ENCODE measurements at places on chromosomes 3 and 15.

- no peak for DNase-seq
Observed at GRCh38 chr15:75811626-75812025, 31.6 kb upstream of the UBE2Q2 start.

DNA sequence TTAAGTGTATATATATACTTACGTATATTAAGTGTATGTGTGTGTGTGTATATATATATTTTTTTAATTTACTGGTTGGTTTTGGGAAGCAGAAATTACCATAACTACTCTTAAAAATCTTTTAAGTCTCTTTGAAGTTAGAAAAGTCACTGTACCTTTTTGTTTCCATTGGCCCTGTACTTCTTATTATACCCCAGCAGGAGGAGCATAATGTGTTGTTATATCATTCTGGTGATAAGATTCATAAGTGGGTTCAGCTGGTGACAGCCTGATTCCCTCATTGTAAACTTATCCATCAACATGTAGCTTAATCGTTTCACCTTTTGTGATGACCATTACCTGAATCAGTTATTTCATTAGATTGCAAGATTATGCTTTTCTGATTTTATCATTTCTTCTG, 30.8 kb downstream of the MLH1 start:
- DNase-seq: peak; percentile 21

- DNase-seq: no peak
Observed at GRCh38 chr3:10505050-10505790, at the start of gene ATP2B2. ATP2B2 (minus strand) TSS chr3:10505586; CDS start chr3:10449543, 56,043 bp downstream.

GRCh38 chr3:64150623-64151207, 74.6 kb downstream of the PRICKLE2 start:
- DNase-seq: peak; percentile 86

DNA sequence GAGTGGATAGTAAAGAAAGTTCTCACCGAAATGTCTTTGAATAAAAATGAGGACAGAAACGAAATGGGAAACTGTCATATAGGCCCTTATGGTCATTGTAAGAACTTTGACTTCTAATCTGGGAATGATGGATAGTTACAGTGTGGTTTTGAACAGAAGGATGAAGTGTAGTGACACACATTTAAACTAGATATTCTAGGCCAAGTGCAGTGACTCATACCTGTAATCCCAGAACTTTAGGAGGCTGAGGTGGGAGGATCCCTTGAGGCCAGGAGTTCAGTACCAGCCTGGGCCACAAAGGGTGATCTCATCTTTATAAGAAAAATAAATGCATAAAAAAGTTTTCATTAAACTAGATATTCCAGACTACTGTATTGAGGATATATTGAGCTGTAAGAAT, 452.8 kb downstream of the ROBO1 start:
- DNase-seq: no peak

- no peak for DNase-seq
Observed at GRCh38 chr15:62565634-62566026, 400.5 kb upstream of the C2CD4B start.

GRCh38 chr3:162094301-162094700, 597.7 kb downstream of the OTOL1 start:
- DNase-seq: no peak

DNA sequence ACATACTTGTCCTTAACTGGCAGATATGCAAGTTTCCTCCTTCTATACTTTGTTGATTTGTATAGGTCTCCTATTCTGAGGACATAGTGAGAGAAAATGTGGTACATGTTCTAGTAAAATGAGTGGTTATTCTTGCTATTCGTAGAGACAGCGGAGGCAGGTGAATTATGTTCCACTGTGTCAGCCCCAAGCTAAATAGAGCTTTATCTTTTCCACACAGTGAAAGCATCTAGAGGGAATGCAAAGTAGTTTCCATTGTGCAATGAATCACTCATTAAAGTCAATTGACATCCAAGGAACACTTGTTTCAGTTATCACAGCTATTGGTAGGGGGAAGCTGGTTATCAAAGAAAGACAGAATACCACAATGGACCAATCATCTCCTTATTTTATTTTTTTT, 262.4 kb downstream of the NLGN1 start:
- no peak for DNase-seq

Data from fibroblast of gingiva (primary cell).